ENCODE measurements at places on chromosomes 6 and 20.

GRCh38 chr20:40728470-40728869 lies 39.4 kb upstream of the MAFB start:
- DNase-seq = no peak

DNA sequence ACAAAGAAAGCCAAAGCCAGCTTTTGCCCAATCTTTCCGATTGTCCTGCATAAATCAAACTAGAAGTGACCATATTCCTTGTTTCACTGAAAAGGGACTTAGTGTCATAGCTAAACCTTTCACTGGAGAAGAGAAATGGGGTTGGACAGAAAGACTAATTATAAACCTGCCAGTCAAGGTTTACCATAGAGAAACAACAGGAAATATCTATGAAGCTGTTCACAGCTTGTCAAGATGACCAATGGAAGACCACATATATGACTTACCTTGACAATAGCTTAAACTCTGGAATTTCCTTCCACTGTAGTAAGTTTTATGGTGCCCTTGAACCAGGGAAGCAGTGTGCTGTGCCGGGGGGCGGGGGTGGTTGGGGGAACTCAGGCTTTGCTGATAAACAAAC lies 107.7 kb upstream of the PHACTR1 start:
- DNase-seq = no peak

DNA sequence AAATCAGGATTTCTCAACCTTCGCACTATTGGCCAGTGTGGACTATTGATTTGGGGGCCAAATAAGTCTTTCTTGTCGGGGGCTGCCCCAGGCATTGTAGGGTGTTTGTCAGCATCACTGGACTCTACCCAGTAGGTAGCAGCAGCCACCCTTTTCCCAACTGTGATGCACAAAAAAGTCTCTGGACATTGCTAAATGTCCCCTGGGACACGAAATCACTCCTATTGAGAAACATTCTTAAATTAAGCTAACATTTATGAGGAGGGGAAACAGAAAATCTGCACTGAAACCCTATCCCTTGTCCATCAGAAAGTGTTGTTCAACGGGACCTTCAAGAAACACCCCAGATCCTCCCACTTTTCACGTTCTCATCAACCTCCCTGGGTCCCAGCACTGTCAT lies 54.2 kb downstream of the NFATC2 start:
- DNase-seq = no peak

DNA sequence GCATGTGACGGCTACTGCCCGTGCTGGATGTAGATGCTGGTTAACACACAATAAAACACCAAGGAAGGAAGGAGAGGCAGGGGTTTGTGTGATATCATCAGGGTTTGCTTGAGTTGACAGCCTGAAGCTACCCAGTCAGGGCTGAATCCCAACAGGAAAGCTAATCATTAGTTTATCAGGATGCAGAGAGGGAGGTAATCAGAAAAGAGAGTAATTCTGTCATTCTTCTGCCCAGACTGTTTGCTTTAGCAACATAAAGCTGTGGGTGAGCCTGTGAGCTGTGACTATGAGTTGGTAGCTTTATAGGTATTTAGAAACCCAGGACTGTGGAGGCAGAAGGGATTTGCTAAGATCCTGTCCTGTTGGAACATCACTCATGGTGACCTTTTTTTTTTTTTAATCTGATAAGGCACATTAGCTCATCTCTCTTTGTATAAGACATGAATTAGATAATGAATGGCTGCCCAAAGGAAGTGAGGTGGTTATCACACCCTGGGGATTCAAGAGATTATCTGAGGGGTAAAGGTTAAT lies 79.3 kb downstream of the CAP2 start:
- no peak for DNase-seq

DNA sequence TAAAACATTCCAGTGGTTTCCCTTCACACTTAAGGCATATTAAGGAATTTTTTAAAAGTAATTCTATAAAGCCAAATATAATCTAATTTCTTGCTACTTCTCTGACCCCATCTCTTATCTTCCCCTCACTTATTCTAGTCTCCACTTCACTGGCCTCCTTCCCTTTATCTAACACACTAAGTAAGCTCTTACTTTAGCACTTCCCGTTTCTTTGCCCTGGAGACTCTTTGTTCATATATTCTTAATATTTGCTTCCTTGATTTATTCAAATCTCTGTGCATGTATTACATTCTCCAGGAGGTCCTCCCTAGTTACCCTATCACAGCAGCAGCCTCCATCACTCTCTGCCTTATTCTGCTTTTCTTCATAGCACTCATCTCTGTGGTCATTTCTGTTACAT lies 20.3 kb downstream of the GTPBP2 start:
- DNase-seq = no peak

- no peak for DNase-seq
These were observed 254.3 kb downstream of the THBS2 start for GRCh38 chr6:168999392-168999791.

DNA sequence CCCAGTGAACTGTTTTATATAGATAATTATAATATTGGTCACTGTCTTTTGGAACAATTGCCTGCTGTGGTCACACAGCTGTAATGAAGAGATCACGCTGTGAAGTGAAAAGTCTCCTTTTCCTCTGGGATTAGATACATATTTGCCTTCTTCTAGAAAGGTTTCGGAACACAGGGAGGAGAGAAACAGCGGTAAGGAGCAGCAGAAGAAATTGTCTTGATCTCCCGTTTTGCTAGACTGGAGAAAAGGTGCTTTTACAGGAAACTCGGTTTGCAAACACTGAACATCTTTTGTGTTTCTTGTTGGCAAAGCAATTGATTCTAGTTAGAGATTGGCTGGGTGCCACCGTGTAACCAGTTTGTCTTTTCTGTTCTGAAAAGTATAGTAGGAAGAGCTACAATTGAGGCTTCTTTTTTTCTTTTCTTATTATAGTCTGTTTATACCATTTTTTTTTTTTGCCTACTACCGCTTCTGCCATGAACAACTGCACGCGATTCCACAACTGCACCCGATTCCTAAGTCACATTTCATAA lies 404.1 kb upstream of the ID4 start:
- DNase-seq = peak; percentile 69

DNA sequence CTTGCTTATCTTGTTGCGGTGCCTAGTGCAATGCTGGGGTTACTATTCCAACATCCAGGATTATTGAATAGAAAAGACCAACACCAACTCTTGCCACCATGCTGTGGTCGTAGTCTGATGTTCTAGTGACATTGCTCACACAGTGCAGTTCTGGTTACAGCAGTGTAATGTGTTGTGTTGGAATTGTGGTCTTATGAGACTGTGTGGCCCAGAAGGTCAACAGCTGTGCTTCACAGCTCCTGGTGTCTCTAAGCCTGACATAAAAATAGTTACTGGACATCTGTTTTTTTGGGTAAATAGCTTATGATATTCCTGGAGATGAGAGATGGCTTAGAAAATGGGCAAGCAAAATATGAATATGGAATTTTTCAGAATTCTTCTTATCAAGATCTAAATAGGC lies 57.6 kb downstream of the SLC22A2 start:
- no peak for DNase-seq

DNA sequence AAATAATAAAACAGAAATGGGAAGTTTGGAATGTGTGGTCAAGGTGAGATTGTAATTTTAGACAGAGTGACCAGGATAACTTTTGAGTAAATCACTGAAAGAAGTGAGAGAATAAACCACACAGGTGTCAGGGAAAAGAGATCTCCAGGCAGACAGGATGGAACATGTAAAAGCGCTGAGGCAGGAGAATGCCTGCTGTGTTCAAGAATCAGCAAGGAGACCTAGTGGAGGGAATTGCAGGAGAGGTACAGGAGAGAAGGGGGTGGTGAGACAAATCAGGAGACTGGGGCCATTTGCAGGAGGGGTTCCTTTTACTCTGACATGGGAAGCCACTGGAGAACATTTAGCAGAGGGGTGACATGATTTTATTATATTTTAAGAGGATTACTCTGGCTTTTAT lies 456.7 kb downstream of the NKAIN2 start:
- DNase-seq = no peak

DNA sequence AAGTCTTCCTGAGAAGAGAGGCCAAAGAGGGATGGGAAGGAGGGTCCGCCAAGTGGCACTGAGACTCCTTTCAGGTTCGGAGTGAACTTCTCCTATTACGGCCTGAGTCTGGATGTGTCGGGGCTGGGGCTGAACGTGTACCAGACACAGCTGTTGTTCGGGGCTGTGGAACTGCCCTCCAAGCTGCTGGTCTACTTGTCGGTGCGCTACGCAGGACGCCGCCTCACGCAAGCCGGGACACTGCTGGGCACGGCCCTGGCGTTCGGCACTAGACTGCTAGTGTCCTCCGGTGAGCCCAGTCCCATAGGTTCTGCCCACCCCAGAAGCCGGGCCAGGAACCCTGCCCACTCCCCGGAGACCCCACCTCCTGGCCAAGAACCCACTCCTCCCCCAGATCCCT lies 4.1 kb downstream of the SLC22A7 start:
- no peak for DNase-seq

- DNase-seq = no peak
These were observed 585.3 kb upstream of the MAN1A1 start for GRCh38 chr6:119934816-119935215.

- no peak for DNase-seq
These were observed 63.9 kb downstream of the CHMP4B start for GRCh38 chr20:33875055-33875454.

- no peak for DNase-seq
These were observed 5.8 kb downstream of the SYNE1 start for GRCh38 chr6:152631376-152631775.

- DNase-seq = no peak
These were observed 24.6 kb downstream of the PDE7B start for GRCh38 chr6:135876058-135876457.

DNA sequence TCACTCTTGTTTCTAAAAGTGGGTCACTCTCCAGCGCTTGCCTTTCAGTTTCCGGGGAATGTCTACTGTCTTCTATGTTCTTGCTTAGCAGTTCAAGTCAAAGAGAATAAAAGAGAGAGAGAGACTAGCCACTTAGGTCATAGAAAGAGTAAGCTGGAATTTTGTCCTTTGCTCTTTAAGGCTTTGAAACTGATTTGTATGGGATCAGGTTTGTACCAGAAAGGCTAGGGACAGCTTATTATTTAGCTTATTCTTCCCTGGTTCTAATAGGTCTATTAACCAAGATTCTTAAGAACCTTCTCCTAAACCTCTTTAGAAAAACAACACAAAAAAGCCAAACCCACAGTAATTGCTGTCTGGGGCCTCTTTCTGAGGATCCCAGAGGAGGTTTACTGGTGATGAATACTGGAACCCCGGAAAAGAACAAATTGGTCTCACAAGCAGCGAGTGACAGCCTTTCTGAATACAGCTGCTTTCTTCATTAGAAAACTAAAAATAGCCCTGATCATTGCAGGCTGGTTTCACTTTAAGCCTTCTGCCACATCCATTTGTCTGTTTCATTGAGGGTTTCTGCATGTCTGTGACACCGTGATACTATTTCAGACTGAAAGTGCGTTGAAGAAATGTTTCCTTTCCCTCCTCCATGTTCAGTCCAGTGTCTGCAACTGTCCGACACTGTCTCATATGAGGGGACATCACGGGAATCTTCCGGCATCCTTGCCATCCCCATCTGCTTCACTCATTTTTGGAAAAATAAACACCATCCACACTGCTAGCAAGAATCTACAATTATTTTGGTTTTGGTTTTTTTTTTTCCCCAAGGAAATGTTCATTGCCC lies 75.1 kb upstream of the ATXN1 start:
- DNase-seq = no peak

DNA sequence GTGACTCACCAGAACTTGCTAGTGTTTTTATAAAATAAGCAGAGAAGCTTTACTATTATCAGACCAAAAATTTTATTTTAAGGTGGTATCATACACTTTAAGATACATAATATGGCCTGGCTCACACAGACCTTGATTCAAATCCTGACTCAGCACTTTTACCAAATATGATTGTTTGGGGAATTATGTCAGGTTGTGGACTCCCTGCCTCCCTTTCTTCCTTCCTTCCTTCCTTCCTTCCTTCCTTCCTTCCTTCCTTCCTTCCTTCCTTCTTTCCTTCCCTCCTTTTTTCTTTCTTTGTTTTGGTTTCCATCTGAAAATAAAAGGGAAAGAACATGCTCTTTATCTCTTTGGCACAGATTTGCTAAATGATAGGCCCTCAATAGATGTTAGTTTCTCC lies 186.0 kb upstream of the MMS22L start:
- no peak for DNase-seq

DNA sequence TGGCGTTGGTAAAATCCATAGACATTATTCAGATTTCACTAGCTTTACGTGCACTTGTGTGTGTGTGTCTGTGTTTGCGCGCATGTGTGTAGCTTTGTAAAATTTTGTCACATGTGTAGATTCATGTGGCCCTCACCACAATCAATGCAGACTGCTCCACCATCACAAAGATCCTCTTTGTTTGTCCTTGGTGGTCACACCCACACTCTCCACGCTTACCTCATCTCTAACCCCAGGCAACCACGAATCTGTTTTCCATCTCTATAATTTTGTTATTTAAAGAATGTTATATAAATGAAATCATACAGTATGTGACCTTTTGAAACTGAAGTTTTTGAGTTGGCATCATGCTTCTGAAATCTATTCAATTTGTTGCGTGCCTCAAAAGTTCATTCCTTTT lies 58.5 kb downstream of the GRM1 start:
- no peak for DNase-seq

DNA sequence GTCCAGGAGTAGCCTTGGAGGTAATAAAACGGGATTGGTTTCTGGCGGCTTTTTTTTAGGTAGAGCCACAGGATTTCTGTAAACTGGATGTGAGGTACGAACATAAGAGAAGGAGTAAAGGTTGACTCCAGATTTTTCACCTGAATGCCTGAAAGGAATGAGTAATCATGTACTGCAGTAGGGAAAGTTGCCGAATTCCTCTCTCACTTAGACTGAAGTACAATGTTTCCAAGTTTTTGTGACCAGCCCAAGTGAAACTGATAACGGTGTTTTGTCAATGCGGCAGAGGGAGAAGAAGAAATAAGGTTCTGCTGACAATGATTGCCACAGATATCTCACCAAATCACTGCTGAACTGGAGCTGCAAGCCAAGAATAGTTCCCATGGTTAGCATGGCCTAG lies 75.0 kb downstream of the VTA1 start:
- no peak for DNase-seq

DNA sequence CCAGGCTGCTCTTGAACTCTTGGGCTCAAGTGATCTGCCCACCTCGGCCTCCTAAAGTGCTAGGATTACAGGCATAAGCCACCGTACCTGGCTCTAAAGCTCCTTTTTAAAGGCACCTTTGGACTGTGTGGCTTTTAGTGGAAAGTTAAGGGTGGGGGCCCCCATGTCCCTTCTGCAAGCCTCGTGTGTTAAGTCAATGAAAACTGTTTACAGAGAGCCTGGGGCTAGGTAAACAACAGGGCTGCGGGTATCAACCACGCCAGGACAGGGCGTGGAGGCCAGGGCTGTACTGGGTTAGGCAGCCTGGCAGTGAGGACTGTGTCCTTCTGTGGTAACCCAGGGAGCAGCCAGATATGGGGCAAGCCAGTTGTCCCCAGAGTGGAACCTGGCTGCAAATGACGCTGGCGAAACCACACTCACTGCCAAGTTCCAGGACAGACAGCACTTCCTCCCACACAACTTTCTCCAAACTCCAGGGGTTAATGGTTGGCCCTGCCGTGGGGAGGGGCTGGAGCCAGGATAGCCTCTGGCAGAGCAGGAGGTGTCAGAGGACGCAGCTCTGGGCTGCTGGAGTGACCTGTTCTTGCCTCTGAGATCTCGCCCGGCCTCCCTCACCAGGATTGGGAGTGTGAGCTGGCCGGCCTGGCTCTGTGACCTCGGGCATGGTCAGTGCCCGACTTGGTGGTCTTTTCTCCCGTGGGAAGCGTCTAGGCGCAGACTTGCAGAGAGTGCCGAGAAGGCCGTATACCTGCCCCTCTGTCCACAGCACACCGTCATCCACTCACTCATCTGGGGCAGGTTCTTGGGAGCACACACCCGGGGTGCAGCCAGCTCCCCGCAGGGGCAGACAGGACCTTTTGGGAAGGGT lies 3.2 kb downstream of the SLC17A9 start:
- no peak for DNase-seq
